ENCODE measurements at places on chromosomes 4 and X.

- DNase-seq = no peak
These were observed 56.1 kb upstream of the PPP4R3C start for GRCh38 chrX:27519226-27519625.

DNA sequence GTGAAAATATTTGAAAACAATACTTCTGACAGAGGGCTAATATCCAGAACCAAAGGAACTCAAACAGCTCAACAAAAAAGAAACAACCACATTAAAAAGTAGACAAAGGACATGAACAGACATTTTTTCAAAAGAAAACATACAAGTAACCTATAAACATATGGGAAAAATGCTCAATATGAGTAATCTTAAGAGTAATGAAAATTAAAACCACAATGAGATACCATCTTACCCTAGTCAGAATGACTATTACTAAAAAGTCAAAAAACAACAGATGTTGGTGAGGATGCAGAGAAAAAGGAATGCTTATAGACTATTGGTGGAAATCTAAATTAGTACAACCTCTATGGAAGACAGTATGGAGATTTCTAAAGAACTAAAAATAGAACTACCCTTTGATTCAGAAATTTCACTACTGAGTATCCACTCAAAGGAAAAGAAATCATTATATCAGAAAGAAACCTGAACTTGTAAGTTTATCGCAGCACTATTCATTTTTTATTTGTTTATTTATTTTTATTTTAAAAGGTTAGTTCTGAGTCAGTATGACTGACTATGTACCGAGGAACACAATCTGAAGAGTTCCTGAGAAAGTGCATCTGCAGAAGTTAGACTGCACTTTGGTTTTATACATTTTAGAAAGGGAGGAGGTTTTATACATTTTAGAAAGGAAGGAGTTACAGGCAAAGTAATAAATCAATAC lies 231.3 kb downstream of the INPP4B start:
- peak; percentile 64 for DNase-seq

GRCh38 chr4:55868581-55869090 lies 15.2 kb downstream of the EXOC1 start:
- peak; percentile 25 for DNase-seq

DNA sequence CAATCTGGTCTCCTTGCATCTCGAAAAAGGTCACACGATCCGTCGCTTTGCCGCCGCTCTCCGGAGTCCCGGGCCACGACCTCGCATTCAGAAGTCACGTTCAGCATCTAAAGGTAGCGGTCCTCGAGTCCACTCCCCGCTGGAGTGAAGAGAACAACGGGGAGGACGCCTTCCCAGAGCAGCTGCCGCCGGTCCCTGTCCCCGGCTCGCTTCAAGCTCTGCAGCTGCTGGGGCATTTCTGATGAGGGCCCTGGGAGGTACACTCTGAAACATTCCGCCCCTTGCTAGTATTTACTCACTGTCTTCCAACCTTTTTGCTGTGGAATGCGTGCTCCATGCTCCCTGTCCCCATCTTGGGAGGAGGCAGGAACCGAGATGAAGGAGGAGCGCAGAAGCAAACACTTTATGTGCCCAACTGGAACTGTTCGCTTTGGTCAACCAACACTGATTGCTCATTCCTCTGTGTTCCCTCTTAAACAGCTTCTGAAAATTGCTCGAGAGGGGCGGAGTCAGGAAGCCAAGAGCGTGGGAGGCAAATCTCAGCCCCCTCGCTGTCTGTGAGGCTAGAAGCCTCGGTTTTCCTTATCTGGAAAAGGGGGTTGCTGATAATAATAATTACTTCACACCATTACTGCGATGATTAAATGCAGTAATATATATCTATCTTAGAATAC lies 6.4 kb upstream of the VAMP7 start:
- DNase-seq = peak; percentile 2

GRCh38 chr4:1371176-1372165 lies 24.5 kb downstream of the UVSSA start:
- DNase-seq = no peak

DNA sequence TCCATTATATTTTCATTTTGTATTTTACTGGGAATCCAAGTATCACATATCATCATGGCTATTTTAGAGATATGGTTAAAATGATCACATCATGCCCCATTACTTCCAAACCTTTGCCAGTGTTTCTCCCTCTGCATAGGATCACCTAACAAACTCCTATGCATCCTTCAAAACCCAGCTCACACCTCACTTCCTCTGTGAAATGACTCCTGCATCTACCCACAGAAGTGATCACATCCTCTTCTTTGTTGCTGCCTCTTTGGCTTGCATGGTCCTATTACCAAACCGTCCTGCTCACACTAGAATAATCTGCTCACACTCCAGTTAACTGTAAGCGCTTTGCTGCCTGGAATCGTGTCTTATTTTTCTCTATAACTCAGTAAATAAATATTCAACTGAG lies 74.7 kb upstream of the C4orf50 start:
- no peak for DNase-seq

GRCh38 chrX:120660637-120661036 lies 30.8 kb upstream of the C1GALT1C1 start:
- peak; percentile 38 for DNase-seq

DNA sequence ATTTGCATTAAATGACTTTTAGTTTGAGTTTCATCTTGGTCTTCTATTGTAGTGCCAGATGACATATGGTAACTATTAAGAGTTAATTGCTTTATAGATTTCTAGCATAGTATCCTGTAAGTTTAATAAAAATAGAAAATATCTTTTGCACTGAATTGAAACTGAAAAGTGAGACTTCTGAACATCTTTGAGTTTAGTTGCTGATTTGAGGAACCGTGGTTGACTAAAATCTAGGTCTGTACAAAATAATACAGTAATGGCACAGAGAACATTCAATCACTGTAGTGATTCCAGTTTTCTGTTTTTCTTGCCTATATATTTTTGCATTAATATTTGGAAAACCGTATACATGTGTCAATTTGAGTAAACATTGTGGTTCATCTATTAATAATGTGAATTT lies 60.7 kb downstream of the SPATA4 start:
- DNase-seq = no peak

- DNase-seq = peak; percentile 29
These were observed 1.5 kb downstream of the TRIM2 start for GRCh38 chr4:153205757-153206156.

- peak; percentile 37 for DNase-seq
These were observed 46.5 kb upstream of the HMX1 start for GRCh38 chr4:8917868-8918783.

DNA sequence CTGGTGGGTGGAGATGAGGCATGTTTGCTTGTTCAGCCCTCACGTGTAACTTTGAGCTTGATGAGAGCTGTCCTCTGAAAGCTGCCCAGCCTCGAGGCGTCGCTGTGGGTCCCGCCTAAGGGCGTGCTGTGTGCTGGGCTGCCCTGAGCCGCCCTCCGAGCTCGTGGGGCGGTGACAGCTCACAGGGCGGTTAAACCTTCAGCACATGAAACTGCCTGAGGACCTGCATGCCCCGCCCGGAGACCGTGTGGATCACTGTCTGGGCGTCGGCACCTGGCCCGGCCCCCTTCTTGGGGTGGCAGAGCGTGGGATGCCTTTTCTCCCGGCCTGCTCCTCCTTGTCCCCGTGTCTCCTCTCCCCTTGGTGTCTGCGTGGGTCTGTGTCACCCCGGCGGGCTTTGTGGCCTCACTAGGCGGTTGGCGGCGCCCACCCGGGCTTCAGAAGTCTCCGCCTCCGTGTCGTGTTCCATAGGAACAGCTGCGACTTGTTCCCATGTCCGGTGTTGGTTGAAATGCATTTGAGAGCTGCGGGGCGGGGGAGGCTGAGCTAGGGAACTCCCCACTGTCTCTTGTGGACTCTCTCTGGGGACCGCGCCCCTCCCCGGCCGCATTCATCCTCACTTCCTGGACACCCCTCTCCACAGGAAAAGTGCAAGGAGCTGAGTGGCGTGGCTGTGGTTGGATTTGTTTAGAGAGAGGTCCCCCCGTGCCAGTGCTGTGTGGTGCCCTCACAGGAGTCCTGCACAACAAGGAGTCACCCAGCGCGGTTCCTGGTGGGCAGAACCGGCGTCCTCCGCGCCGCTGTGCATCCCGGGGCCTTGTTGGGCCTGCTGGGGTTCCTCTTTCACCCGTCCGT lies 6.8 kb downstream of the AKAP17A start:
- no peak for DNase-seq

DNA sequence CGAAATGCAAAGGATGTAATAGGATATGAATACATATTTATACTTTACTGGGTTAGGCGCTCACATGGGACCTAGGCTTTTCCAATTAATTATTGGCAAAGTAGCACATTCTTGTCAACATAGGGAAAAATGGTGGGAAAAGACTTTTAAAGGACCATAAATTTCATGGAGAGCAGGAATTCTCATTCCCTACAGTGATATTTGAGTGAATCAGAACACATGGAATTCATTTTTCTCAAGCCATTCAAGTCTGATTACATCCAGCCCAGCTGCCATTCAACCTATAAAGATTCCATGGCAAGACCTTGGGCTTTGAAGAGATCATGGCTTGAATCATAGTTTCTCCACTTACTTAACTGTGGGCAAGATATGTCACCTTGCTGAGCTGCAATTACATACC lies 150.4 kb downstream of the SOWAHB start:
- peak; percentile 80 for DNase-seq

- no peak for DNase-seq
These were observed 775 bp downstream of the AMOT start for GRCh38 chrX:112839856-112840255.

DNA sequence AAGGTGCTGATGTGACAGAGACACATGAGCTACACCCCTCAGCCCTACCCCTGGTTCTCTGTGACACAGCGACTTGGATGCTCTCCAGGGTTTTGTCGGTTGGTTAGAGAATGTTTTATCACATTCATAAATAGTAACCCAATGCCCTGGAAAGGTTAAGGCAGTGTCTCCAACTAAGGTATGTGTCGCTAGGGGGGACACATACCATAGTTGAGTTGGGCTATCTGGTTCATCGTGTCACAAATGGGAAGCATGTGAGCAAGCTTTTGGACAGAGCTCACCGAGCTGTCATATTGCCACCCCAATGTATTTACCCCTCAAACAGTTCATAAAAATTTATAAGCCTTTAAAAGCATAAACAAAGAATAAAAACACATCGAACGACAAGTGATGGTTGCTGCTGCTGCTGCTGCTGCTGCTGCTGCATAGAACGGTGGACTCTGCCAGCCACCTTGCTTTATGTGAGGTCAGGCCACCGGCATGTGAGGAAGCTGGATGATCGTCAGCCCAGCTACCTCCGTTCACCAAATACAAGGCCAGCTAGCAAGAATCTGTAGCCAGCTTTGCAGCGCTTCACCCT lies 55.9 kb downstream of the STOX2 start:
- no peak for DNase-seq

DNA sequence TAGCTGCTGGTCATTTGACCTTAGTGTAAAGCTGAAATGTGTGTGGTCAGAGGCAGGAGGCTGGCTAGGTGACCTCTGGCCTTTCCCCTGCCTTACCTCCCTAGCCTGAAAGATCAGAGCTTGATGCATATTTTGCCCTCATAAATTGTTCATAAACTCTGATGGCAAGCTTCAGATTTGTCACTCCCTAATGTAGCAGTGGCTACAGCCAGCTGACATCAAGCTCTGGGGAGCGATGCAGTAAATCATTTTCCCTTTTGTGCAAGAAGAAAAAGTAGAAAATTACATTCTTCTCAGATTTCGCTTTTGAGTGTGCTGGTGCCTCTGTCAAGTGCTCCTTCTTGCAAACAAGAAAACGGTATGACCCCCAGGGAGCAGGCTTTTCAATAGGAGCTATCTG lies 87.7 kb upstream of the MAGEA4 start:
- no peak for DNase-seq

- no peak for DNase-seq
These were observed 1301.8 kb upstream of the DIAPH2 start for GRCh38 chrX:95382799-95383198.

- peak; percentile 26 for DNase-seq
These were observed 33.2 kb upstream of the MID1IP1 start for GRCh38 chrX:38768079-38768478.

DNA sequence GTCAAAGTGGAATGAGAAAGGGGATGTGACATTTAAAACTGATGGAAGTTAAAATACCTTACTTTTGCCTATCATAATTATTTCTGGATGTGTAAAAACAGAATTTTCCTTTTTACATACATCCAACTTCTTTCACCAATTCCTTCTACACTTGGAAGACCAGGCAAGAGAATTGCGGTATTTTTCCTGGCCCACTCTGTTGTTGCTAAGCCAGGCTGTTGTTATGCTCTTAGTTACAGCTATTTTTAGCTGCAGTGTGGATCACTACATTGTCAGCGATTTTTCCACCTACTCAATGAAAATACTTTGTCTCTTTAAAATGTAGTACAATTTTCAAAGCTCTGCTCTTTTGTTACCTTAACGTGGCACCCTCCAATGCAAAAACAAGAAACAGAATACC lies 43.4 kb downstream of the NKX6-1 start:
- no peak for DNase-seq

DNA sequence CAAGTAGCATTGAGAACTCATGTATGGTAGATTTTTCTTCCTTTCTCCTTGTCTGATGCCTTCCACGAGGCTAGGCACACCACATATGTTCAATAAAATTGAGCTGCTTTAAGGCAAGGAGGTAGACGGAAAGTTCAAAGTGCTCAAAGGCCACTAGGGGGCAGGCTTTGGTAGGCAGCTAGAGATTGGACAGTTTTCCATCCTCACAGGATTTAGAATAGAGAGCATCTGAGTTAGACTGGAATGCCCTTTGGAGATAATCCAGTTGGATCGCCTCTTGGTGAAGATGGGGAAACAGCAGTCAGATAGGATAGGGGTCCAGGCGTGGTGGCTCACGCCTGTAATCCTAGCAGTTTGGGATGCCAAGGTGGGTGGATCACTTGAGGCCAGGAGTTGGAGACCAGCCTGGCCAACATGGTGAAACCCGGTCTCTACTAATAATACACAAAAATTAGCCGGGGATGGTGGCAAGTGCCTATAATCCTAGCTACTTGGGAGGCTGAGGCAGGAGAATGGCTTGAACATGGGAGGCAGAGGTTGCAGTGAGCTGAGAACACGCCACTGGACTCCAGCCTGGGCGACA lies 30.4 kb downstream of the ELF4 start:
- peak; percentile 70 for DNase-seq

DNA sequence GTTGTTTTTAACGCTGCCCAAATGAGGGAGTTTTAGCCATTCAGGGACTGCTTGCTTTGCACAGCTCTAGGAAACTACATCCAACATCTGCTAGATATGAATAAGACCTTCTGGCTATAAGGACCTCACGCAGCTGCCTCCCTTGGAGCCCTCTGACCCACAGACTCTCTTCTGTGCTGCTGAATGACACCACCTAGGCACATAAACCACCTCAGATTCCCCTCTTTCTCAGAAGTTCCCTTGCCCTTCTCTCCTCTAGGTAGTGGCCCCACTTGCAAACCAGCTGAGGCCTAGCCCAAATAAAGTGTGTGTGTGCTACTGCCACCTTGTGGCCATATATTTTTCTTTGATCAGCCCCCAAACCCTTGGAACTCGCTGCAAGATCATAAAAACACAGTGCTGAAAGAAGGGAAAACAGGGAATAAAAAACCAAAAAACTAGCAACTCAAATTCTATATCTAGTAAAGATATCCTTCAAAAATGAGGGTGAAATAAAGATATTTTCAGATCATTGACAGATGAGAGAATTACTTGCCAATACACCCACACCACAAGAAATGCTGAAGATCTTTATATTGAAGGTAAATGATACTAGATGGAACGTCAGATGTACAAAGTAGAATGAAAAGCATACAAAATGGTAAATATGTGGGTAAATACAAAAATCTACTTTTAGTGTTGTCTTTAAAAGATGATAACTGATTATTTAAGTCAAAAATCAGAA lies 265.9 kb downstream of the ADAMTS3 start:
- peak; percentile 37 for DNase-seq

- no peak for DNase-seq
These were observed 15.5 kb downstream of the MCF2 start for GRCh38 chrX:139692506-139692849.

GRCh38 chr4:18025288-18025687 lies 3.7 kb upstream of the LCORL start:
- DNase-seq = no peak
